ENCODE measurements at places on chromosomes 7 and 10.

DNA sequence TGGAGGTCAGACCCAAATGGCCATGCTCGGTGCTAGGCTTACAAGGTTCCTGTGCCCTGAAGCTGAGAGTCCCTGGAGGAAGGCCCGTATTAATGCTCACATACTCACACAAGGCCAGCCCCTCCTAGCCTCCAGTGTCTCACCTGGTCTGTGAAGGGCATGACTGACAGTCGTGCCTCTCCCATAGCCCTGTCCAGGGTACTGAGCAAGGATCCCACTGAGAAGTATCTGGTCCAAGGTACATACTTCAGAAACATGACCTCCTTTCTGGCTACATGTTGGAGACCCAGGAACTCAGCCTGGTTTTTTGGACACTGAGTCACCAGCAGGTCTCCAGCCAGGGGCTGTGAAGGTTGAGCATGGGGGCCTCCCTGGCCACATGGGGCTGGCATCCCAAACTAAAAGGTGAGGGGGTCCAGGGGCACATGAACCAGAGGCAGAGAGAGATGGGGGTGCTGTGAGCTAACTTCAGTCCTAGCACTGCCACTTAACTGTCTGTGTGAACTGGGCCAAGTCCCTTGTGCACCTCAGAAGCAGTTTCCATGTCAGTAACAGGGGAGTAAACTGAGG is 17.6 kb upstream of the RASGEF1A start:
- DNase-seq, result no peak

- no peak for DNase-seq
Measured at GRCh38 chr10:987620-987869, 689 bp upstream of the GTPBP4 start.

- no peak for DNase-seq
Measured at GRCh38 chr10:132470410-132471124, 67.0 kb upstream of the INPP5A start.

- DNase-seq, result no peak
Measured at GRCh38 chr10:97479939-97480338, 18.3 kb downstream of the MMS19 start.

GRCh38 chr10:36534471-36535002 is 590.9 kb upstream of the ANKRD30A start:
- peak; percentile 69 for DNase-seq

Data from CD4-positive, alpha-beta T cell treated with Interleukin-4 for 1 hour (primary cell).